H4 (cell line): ENCODE measurements at places on chromosomes 16 and 17. TPM values are rescaled to one million over a fixed set of nuclear protein-coding genes. Genes with fewer than 3 reads are reported as not detected.

DNA sequence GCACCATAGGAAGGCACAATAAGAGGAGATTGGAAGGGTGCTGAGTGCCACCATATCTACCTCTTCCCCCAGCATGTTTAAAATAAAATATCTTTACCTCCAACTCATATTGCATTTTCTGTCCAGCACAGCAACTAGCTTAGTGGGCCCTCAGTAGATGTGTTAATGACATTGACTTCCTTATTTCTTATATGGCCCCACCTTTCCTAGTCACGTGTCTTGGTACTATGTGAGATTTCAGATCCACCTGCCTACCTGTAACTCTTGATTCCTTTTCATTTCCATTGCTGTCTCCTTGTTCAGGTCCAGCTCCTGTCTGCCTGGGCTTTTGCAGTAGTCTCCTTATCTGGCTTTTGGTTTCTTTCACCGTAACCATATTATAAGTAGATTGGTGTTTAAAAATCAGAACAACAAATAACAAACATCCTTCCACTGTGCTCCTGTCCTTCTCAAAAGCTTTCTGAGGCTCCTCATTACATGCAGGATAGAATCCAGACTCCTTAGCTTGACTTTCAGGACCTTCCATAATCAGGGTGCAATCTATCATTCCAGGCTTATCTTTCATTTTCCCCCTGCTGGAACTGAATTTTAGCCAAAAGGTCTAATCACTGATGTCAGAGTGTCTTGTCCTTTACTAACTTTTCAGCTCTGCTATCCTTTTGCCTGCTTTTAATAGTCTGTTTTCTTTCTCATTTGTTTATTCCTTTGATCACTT, 71.3 kb downstream of the FTO start:
- no peak for DNase-seq

Gene RNU2-1
- total RNA-seq, result not detected in 2 replicates

Gene SHISA9
- total RNA-seq, result 0.06 TPM in 1 of 2 replicates, not detected in the other

GRCh38 chr17:76540381-76541300, 797 bp downstream of the PRCD start:
- DNase-seq, result peak; percentile 99

Gene PRPSAP1
- 48.1 and 49.7 TPM in 2 replicates for total RNA-seq

- no peak for DNase-seq
Measured at GRCh38 chr16:89104930-89105571, 11.4 kb downstream of the ACSF3 start.

DNA sequence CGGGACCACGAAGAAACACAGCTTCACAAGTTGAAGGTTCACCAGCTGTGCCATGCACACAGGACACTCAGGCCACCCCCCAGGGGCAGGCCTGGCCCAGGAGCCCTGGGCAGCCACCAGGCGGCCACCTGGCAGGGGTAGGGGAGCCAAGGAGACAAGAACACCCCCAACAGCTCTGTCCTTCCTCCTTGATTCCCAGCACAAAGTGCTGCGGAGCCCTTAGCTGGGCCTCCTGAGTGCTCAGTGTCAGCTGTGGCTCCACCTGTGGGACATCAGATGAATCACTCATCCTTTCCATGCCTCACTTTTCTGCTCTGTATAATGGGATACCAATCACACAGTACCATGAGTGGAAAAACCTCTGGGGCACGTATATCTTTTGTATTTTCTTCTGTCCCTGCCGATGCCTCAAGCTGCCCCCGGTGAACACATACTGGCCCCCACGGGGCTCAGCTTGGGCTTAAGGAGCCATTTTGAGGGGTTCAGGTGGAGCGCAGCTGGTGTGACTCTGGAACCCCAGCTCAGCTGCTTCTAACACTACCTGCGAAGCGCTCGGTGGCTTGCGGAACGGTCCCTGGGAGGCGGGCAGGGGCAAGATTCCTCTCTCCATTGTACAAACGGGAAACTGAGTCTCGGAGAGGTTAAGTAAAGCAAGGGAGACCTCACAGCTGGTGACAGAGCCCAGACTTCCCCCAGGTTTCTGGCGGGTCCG, 12.0 kb downstream of the GALK1 start:
- no peak for DNase-seq

- DNase-seq, result no peak
Measured at GRCh38 chr17:44677136-44677535, 12.4 kb downstream of the CCDC43 start.

GRCh38 chr16:82738699-82739098, 111.9 kb downstream of the CDH13 start:
- DNase-seq, result no peak

Gene MYL4
- 0.10 TPM in 1 of 2 replicates, not detected in the other for total RNA-seq

Gene TMIGD1
- total RNA-seq, result not detected in 2 replicates

DNA sequence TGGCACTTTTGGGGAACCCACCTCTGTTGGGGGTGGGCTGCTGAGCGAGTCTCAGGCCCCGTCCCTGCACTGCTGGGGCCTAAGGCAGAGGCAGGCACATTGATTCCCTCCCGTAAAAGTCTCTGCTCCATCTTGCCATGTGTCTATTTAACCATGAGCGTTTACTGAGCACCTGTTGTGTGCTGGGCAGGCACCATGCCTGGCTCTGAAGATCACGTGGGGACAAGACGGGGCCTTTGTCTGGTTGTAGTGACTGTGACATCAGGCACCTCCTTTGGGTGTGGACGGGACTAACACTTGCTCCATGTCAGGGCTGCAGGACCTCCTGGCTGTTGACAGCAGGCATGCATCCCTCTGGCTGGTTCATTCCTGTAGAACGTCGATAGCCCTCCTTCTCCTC, 204.7 kb upstream of the CIBAR2 start:
- DNase-seq, result no peak

Gene GRAP
- 0.23 TPM in 1 of 2 replicates, not detected in the other for total RNA-seq

DNA sequence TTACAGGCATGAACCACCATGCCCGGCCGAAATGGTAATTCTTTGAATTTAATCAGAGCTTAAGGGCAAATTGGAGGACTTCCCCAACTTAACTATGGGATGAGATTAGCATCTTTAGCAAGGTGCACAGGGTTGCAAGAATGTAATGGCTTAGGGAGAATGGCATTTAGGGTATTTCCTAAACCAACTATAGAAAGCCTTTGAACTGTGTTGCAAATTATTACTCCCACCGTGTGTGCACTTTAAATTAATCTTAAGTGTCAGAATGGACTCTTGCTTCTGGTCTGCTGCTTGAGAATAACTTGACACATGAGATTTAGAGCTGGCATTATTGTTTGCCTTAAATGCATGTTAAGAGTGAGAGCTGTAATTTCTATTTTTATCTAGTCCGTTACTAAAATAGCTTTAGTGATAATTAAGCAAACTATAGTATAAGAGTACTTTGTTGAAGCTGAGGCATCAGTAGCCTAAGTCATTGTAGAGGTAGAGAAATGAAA, 59.8 kb downstream of the TUBD1 start:
- no peak for DNase-seq

GRCh38 chr17:5200360-5200759, 8.7 kb upstream of the ZNF594 start:
- DNase-seq, result no peak

Gene CDK5R1
- total RNA-seq, result 2.5 and 3.2 TPM in 2 replicates
